ENCODE measurements at places on chromosomes 5 and 9.

DNA sequence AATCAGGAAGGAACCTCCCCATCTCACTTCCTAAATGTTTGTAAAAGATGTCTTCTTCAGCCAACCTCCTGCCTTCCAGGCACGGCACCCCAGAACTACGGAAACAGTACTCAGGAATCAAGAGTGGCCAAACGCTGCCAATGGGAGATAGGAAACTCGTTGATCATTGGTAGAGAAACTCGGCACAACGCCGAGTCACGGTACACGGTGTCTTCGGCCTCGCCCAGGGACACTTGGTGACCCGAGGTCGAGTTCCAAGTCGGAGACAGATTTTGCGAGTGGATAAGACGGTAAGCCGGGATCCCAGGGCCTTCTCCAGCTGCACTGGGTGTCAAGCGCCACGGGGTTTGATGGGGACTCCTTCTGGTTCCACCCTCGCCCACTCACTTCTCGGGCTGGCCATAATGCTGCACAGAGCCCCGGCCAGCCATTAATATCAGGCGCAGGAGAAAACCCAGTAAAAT lies 343 bp downstream of the KIAA0825 start:
- no peak for DNase-seq

GRCh38 chr5:123007182-123007581 lies 29.3 kb downstream of the PPIC start:
- no peak for DNase-seq

DNA sequence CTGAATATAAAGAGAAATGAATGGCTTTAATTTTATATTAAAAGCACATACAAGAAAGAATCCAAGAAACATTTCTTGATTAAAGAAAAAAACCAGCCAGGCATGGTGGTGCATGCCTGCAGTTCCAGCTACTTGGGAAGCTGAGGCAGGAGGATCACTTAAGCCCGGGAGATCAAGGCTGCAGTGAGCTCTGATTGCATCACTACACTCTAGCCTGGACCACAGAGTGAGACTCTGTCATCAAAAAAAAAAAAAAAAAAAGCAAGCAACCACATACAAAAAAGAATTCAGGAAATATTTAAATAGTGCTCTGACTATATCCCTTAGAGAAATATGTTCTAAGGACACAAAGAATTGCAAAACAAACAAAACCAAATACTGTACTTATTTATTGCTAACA lies 2.5 kb upstream of the PLAC8L1 start:
- no peak for DNase-seq

- DNase-seq = no peak
Observed at GRCh38 chr9:16446636-16447035, 423.8 kb downstream of the BNC2 start.

DNA sequence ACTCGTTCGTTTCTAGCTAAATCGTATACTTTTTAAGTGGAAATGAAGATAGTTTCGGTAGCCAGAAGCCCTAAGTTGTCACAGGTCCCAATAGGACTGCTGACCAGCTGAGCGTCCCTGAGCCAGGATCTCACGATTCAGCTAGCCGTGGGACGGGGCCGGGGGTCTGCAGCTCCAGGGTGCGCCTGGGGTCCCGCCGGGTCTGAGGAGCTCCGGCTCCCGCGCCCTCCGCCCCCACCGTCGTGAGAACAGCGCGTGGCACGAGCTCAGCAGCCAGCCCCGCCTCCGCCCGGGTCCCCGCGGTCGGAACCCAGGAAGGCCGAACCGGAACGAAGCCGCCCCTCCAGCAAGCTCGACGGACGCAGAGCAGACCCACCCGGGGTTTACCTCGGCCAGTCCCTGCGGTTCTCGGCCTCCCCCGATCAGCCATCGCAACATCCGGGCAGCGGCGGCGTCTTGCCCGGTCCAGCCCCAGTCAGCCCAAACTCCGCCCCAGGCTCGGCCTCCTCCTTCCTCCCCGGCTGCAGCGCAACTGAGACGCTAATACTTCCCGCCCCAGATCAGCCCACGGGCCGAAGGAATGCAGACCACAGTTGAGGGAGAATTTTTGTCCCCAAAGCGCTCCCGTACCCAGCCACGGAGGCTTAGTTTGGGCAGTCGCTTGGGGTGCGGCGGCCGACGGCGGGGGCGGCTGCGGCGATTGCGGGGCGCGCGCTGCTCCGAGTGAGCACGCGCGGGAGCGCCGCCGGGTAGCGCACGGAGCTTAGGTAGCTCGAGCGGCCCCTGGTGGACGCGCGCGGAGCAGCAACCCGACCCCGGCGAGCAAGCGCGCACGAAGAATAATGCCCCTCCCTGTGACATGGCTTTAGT lies at the start of gene WDR41:
Gene WDR41, minus strand, starts transcription at position 534 of the 870 bp plus-strand sequence. Its CDS starts 96 bp downstream, at position 438.
- peak; percentile 90 for DNase-seq

DNA sequence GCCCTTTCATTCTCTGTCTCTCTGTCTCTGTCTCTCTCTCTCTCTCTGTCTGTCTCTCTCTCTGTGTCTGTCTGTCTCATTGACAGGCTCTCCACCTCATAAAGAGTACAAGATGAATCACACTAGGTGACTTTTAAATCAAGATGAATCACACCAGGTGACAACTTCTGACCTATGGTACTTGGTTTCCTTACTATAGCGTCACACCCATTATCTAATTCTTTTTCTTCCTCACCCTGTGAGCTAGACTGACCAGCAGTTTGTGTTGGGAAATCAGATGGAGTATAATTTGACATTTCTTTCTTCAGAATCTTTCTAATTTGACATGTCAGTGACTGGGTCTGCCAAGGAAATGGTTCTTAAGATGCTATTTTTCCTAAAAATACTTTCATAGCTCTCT lies 232.9 kb downstream of the ARRDC3 start:
- no peak for DNase-seq

- DNase-seq = no peak
Observed at GRCh38 chr5:6111131-6111530, 267.2 kb downstream of the MED10 start.

- no peak for DNase-seq
Observed at GRCh38 chr9:136175616-136176197, 29.2 kb downstream of the LHX3 start.

GRCh38 chr9:28584542-28584941 lies 1011.3 kb upstream of the C9orf72 start:
- DNase-seq = no peak

- DNase-seq = no peak
Observed at GRCh38 chr9:79408200-79408599, 163.6 kb upstream of the TLE4 start.

- no peak for DNase-seq
Observed at GRCh38 chr9:3608011-3608410, 82.2 kb upstream of the RFX3 start.

DNA sequence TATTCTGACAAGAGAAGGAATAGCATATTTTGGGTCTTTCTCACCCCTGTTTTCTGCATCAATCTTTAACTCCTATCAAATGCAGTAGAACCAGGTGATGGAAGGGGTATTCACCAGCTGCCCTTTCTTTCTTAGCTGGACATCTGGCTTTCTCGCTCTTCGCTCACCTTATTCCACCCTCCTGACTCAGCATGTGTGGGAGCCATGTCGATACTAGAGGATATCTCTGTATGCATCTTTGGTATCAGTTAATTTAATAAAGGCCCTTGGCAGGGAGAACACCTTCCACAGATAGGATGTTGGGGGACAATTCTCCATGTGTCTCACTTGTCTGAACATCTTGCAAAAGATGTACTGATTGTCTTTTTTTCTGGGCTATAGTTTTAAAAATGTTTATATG lies 71.5 kb downstream of the ZNF474 start:
- DNase-seq = no peak

GRCh38 chr9:127136880-127137639 lies 14.6 kb upstream of the ANGPTL2 start:
- no peak for DNase-seq

GRCh38 chr5:170757182-170757601 lies 26.3 kb upstream of the GABRP start:
- DNase-seq = no peak

GRCh38 chr9:19022206-19022605 lies 10.8 kb downstream of the SAXO1 start:
- no peak for DNase-seq
